ENCODE measurements at places on chromosomes 5 and 9.

DNA sequence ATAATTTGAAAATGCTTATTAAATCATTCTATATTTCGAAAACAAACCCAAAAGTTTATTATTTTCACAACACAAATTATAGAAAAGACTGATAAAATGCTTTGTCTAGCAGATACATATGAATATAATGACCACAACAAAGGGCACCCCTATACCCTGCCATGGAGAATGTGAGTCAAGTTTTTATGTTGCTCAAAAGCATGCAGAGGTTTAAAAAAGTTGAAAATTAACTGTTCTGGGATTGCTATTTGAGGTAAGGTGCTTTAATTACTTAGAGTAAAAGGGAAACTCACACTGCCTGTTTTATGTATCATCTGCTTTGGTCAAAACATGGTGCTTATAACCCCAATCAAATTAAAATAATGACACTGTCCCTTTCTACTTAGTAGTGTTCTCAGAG lies 41.0 kb downstream of the MLANA start:
- no peak for DNase-seq

- peak; percentile 57 for DNase-seq
Measured at GRCh38 chr5:174951151-174951780, 226.9 kb downstream of the MSX2 start.

DNA sequence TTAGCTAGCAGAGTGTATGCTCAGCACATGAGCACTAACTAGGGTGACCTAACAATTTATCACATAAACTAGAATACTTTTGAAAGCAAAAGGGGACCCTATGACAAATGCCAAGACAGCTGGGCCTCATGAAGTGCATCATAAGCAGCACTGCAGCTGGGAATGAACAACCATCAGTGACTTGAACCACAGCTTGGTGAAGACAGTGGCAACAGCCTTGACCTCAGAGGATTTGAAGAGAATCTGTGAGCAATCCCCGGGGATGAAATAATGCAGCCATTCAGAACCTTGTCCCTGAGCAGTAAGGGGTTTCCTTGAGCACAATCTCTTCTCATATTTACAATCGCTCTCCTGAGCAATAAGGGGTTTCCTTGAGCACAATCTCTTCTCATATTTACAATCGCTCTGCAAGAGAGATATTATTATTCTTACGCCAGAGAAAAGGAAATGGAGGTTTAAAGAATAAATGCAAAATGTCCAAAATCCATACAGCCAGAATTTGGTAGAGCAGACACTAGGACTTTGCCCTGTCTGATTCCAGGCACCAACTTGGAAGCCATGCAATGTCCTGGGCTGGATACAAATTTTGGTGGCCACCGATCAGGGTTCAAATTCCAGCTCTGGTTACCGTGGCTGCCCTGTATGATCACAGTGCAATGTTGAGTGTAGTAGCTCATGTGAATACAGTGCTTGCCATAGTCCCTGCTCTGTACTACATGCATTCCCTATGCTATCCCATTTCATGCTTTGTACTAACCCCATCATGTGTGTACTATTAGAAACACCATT lies 846 bp upstream of the NSG2 start:
- DNase-seq, result no peak

GRCh38 chr5:125376059-125376641 lies 629.7 kb upstream of the ZNF608 start:
- DNase-seq, result peak; percentile 39

- peak; percentile 61 for DNase-seq
Measured at GRCh38 chr5:17228821-17229291, 11.4 kb downstream of the BASP1 start.

DNA sequence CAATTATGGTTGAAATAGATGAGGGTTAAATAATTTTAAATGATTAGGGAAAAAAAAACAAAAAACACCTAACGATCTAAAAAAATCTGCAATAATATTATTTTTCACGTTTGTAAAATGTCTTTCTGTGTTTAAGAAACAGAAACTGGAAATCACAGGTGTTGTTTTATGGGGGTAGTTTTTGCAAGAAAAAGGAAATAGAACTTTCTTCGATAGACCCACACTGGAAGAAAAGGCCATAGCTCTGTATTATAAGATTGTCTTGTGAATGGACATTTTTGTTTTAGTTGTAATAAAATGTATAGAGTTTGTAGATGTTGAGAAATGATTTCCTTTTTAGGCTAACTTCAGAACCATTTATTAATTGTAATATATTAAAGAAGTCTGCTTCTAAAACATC lies 5.5 kb downstream of the CSNK1G3 start:
- no peak for DNase-seq

DNA sequence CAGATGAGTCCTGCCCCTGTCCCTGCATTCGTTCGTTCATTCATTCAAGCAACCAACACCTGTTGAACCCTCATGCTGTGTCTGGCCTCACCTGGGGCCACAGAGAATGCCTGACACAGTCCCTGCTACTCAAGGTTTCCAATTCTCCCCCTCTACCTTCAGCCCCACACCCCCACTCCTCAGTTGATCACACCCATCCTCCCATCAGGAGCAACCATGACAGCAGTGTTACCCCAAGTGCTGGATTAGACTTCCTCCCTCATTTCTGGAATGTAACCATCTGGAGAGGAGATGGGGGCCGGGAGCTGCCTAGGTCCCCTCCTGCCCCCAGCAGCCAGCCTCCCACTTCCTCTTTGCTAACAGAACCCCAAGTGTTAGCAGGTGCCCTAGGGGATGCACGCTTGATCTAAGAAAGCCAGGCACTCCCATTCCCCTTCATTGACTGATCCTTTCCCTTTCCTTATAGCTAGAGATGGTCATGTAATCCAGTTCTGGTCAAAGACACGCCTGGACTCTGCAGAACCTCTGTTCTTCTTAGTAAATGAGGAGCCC lies 57.2 kb downstream of the SMIM23 start:
- DNase-seq, result no peak

- DNase-seq, result no peak
Measured at GRCh38 chr5:139910036-139910435, 114.4 kb downstream of the PSD2 start.

DNA sequence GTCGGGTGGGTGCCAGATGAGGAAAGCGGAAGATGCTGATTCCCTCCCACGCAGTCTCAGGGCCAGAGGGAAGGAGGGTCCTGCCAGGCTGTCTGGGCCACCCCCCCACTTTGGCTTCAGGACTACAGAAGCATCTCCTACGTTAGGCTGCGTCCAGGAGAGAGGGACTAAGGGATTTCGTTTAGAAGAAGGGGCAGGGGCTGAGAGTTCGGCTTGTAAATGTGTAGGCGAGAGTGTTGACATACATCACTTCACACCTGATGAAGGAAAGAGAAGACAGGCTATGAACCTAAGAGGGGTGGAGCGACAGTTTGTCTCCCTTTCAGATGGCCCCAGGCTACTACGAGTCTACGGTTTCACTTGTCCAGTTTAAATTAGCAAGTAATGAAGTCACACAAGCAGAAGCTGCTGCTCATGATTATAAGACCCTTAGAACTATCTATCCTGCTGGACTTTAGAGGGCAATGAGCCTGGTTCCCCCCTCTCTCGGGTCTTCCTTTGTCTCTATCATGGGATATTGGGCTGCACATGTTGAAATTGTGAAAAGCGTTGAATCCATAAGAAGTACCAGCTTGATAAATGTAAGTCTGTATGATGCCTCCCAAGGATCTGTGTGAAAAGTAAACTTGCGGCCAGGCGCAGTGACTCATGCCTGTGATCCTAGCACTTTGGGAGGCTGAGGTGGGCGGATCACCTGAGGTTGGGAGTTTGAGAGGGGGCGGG lies 193.0 kb downstream of the AOPEP start:
- no peak for DNase-seq

DNA sequence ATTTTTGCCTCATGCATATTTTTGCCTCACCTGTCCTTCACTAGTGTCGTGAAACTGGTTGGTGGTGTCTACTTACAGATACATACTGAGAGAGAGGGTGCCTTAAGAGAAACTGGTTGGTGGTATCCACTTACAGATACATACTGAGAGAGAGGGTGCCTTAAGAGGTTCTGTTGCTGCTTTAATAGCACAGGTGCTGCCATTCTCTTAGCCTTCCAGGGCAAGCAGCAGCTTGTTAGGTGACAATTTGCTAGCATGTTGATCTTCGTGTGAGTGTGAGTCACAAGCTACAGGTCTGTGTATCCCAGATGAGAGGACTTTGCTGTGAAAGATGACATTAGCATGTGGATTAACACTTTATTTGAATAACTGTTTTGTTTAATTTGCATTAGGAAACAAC lies 1.4 kb downstream of the PTTG1 start:
- peak; percentile 72 for DNase-seq

DNA sequence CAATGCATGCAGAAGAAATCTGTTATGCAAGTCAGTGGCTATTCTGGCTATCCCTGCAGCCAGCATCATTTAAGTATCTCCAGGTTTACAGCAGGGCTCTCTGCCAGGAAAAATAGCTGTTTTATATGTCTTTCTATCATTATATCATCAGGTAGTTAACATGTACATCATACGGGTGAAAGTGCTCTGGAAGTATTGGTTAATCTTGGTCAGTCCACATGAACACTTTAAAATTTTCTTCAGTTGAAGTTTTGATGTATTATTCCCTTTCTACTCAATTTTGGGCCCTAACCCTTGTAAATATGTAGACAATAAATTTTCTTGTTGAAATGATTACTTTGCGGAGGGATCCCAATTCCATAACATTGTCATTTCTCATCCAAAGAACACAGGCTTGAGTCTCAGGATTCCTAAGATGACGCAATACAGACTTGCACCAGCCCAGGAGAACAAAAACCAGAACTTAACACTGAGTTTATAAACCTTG lies 67.5 kb downstream of the SEMA6A start:
- DNase-seq, result no peak

DNA sequence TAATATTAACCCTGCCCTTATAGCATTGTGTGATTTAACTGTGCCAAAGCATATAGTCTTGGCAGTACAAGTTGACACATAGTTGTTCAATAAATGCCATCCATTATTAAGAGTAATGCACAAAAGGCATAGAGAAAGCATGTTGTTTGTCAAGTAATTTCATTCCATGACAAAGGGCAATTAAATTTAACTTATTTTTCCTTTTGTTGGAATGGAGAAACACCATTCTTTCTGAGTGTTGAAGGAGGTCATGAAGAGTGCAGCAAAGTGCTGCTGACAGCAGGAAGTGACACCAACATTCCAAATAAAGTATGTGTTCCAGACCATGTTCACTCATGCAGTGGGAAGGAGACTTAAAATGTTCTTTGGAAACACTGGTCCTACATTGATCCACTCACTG lies 29.1 kb downstream of the ANKDD1B start:
- DNase-seq, result no peak

DNA sequence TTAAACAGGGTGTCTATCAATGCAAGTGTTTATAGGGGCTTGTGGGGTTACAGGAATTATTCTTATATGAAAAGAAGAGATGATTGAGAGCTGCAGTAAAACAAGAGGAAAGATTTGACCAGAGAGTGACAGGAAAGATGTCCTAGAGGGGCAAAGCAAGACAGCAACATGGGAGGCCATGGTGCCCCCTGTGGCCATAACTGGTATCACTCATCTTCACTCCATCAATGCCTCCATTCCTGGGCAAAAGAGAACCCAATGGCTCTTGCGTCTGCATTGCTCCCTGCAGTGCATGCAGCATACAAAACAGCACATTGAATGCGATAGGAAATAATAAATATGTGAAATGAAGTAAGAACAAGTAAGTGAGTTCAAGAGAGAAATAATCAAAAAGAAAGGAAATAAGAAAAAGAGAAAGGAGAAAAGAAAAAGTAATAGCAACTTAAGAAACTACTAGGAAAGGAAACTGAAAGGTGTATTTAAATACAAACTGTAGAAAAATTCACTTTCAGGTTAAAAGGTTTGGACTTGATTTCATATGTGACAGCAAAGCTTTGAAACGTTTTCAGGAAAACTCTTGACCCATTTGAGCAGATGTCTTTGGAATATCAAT lies 206.6 kb downstream of the SEMA5A start:
- DNase-seq, result no peak

DNA sequence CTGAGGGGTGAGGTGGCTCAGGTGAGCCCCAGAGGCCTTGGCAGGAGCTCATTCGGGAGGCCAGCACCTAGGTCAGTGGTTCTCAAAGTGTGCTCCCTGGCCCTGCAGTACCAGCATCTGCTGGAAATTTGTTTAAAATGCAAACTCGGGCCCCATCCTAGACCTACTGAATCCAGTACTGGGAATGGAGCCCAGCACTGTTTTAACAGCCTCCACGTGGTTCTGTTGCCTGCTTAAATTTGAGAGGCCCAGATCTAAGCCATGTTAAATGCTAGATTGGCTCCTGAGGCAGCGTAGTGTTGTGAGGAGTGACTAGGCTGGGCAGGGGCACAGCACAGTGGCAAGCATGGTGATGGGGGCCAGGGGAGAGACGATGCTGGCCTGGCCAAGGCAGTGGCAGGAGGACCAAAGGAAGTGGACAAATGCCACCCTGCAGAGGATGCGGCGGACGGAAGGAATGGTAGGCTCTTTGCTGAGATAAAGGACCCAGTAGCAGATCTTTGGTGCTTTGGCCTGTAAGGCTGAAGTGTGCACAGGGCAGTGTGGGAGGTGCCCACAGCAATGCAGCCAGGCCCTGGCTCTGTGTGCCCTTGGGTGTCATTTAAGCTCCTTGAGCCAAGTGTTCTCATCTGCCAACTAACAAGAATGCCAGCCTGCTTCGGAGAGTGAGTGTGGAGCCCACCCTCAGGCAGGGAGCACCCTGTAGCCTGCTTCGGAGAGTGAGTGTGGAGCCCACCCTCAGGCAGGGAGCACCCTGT lies 4.2 kb downstream of the PRR7 start:
- DNase-seq, result no peak

- no peak for DNase-seq
Measured at GRCh38 chr5:66991746-66992145, 204.9 kb downstream of the CD180 start.

- DNase-seq, result no peak
Measured at GRCh38 chr9:114069476-114070187, 8.5 kb downstream of the AMBP start.

DNA sequence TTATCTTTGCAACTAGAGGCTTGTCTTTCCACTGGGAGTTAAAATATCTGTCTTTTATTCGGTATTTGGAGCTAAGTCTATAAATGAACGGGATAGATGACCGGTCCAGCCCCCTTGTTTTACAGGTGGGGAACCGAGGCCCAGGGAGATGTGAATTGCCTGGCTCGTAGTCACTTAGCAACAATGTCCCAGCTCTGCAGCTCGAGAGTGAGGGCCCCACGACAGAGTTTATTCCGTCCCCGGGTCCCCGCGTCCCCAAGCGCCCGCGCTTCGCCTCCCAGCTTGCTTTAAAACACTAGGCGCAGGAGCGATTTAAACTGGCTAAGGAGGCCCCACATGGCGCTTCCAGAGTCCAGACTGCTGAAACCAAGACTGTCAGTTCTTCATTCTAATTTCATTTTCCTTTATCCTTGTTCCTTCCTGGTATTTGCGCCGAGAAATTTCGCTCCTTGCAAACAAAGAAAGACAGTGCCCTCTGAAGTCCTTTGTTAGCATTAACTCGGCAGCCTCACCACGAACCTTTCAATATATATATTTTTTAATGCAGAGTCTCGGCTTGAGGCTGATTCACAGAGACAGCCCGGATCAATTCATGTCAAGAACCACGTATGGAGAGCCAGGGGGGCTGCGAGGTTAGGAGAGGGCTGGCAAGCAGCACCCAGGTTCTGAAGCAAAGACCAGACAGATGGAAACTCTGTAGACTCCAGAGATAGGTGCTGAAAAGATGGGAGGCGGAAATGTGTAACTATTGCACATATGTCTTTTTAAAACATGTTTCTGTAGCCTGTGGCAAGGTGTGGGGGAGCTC lies 1.4 kb upstream of the ENC1 start:
- peak; percentile 69 for DNase-seq

GRCh38 chr5:154369682-154370081 lies 76.1 kb upstream of the SAP30L start:
- DNase-seq, result no peak

Measured in NCI-H526 treated with DMSO at 0.1 percent for 48 hours (cell line).